ENCODE measurements at places on chromosomes 16 and 17.

- DNase-seq = no peak
Measured at GRCh38 chr16:79698341-79698753, 97.8 kb upstream of the MAF start.

DNA sequence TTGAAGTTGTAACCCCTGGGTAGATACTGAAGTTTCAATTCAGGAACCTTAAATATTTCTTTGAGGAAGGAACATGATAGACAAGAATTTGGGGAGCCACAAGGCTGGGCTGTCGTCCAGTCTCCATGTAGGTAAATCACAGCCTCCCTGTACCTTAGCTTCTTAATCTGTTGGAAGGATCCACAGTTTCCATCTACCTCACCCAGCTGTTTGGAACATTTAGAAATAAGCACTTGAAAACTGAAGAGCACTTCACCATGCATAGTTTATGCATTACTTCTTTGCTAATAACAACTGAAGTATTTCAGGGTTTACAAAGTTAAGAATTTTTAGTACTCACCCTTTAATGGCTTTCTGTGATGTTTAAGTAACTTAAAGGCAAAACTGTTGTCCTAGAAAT lies 17.2 kb downstream of the TXNDC11 start:
- DNase-seq = no peak

GRCh38 chr16:80350061-80350460 lies 190.7 kb upstream of the DYNLRB2 start:
- DNase-seq = no peak

DNA sequence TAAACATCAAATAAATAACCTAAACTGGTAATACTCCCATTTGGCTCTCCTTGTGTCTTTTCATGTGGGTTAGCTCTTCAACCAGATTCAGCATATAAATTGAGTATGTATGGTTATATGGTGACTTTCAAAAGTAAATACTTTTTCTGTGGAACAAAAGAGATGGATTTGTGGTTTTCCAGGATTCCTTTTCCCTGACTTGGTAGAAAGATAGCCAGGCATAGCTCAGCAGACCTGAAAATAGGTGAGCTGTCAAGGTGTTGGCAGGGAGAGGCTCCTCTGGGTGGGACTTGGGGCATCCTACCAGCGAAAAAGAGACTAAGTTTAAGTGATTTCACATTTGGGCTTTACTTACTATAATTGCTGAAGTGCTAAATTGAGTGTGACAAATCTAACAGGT lies 80.3 kb downstream of the FTO start:
- no peak for DNase-seq

DNA sequence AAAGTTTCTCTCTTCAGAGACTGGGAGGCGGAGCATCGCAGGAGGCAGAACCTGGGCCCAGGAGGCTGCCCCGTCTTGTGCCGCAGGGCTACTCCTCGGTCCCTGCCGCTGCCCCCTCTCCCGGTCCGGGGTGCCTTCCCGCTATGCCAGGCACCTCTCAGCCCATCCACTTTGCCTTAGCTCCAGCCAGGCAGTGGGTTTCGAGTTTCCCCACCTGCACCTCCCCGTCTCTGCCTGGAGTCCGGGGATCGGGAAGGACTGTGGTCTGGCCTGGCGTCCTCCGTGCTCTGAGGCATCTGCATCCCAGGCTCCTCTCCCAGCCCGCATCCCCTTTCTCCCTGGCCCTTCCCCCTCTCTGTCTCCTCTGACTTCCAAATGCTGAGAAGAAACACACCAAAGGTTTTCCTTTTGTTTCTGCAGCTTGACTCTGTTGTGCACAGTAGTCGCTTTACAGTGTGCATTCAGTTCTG lies 26.8 kb upstream of the PIK3R6 start:
- DNase-seq = peak; percentile 35

- no peak for DNase-seq
Measured at GRCh38 chr16:55433030-55433429, 46.0 kb upstream of the MMP2 start.

DNA sequence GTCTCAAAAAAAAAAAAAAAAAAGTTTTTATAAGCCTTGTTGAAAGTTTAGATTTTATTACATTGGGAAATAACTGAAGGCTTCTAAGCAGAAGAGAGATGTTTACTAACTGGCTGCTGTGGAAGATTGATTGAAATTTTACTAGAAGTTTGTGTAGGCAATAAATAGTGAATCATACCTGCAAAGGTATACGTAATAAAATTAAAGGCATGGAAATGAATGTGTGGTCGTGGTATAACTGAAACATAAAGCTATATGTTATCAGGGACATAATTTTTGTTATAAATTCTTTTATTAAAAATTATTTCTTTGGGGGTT lies 8.7 kb downstream of the LUC7L3 start:
- DNase-seq = no peak

DNA sequence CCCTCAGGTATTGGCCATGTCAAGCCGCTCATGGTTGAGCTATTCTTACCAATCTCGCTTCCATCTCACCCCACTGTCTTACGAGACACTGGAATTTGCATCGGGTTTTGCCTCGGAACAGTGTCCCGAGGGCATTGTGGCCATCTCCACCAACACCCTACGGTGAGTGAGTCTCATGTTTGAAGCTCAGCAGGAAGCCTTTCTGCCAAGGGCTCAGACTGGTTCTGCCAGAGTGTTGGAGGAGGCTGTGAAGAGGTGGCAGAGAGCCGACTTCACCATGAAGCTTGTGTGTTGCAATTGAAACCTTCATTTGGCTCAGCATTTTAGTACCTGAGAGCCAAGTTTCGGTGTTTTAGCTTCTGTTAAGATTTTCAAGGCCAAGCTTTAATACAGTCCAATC lies 38.0 kb downstream of the SF3B3 start:
- DNase-seq = no peak

DNA sequence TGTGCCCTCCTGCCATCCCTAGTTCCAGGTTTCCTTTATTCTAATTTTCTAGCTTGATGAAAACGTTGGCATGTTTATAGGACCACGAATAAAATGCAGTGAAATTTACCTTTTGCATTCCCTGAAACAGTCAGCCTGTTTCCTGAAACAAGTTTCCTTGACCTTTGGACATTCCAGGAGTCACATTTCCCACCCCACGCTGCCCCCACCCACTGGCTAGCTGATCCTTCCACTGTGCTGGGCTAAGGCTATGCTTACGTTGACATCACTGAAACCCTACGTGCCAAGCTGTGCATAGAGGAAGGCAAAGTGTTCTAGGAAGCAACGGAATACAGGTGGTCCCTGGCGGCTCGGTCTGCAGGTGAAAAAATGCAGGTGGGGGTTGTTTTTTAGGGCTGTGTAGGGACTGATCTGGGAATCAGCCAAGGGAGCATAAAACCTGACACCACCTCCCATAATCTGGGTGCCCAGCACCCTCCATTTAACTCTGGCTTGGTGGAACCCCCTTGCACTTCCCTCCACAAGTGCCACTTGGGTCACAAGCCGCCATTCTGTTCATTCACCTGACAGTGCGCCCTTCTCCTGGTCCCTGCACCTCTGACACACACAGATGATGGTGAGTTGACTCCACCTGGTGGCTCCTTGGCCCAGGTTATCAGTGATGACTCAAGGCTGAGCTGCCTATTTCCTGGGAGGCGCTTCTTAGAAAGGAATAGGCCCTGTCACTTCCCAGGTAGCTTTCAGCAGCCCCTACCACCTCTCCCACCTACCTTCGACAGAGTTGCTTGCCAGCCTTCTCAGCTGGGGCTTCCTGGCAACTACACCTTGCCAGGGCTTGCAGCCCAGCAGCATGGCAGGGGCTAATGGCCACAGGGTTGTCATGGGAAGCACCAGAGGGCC lies 83.7 kb downstream of the N4BP1 start:
- no peak for DNase-seq

DNA sequence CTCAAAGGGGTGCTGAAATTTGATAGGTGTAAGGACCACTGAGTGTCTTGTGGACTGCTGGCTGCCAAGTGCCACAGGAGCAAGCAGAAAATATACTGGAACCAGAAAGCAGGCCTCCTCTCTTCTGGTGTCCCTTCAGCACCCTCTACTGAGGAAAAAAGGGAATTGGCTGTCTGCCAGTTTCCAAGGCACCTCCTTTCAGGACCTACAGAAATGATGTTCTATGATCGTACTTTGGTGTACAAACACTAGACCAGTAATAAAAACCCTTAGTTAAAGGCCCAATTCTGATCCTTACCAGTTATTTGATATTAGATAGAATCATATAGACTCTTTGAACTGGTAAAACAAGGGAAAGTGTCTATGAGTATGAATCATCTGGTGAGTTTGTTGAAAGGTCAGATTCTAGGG lies 35.8 kb upstream of the BCAS3 start:
- peak; percentile 54 for DNase-seq

- no peak for DNase-seq
Measured at GRCh38 chr17:13244513-13244912, 226.7 kb upstream of the ELAC2 start.

DNA sequence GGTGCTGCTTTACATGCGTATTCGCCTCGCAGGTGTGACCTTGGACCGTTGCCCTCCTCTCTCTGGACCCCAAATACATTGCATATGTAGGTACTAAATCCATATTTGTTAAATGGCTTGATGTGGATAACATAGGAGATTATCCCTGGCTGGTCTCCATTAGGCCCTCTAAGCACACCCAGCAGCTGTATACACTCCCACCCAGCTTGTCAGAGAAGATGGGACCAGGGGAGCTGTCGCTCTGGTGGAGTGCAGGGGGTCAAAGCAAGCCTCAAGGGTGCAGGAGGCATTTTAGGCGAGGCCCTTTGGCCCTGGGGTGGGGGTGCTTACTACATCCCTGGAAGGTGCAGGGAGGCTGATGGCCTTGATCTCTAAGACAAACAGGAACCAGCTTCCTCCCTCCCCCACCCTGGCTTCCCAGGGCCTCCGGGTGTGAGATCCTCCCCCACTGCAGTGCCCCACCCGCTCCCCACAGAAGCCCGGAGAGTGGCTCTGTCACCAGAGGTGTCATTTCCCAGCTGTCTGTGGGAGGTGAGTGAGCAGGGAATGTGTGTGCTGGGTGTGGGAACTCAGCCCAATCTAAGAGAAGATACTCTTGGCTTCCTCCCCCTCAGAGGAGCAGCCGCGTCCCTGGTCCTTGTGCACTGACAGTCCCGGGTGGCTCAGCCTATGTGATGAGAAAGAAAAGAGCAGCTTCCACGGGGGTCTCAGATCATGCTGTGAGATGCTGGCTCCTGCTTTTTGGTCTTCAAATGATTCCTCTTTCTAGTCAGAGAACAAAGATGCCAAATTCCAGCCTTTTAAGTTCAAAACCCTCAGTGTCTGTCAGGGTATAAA lies 1.4 kb upstream of the VAMP2 start:
- DNase-seq = peak; percentile 84

- no peak for DNase-seq
Measured at GRCh38 chr16:54362591-54363206, 76.1 kb upstream of the IRX3 start.

- peak; percentile 34 for DNase-seq
Measured at GRCh38 chr16:12900599-12901203, 697 bp upstream of the SHISA9 start.

DNA sequence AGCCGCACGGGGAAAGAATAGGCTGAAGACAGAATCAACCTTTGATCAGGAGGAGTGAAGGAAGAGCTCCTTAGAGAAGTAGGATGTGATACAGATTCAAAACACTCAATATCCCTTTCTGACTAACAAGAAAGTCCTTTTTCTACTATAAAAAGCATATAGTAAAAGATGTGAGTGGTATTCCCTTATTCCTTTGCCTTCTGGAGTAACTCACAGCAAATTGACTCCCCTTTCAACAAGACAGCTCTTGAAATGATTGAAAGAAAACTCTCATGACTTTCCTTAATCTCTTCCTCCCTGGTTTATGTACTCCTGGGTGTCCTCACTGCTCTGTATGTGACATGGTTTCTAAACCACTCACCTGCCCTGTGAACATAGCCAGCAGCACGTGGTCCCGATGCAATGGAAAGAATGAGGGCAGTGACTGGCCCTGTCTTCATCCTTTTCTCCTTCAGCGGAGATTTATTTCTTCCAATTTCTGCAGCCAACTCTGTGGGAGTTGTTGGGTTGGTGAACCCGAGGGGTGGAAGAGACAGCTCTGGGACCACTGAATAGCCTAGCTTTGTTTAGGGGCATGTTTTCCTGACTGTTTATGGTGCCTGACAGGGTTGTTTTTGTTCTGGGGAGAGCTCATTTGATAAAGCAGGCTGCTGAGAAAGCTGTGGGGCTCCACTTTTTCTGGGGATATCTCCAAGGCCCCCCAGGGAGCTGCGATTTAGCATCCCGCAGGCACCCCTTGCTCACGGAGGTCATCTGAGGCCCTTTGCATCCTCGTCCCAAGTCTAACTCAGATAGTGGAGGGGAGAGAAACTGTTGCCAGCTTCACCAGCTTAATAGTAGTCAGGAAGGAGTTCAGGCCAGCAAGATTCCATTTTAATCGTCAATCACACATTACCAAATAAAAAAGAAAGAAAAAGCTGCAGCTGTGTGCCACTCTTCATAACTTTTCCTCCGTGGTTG lies 46.7 kb downstream of the MAP2K6 start:
- no peak for DNase-seq

- DNase-seq = no peak
Measured at GRCh38 chr16:53056392-53056881, 1.6 kb downstream of the CHD9 start.

- DNase-seq = no peak
Measured at GRCh38 chr16:49575346-49576172, 202.0 kb downstream of the C16orf78 start.

GRCh38 chr16:67187175-67187890 lies 2.6 kb downstream of the EXOC3L1 start:
- no peak for DNase-seq

GRCh38 chr17:2368359-2368758 lies 31.1 kb downstream of the SGSM2 start:
- DNase-seq = no peak

- DNase-seq = no peak
Measured at GRCh38 chr16:56421976-56422669, 3.2 kb downstream of the AMFR start.

GRCh38 chr16:2447920-2448583 lies 11.9 kb upstream of the TEDC2 start:
- DNase-seq = no peak

DNA sequence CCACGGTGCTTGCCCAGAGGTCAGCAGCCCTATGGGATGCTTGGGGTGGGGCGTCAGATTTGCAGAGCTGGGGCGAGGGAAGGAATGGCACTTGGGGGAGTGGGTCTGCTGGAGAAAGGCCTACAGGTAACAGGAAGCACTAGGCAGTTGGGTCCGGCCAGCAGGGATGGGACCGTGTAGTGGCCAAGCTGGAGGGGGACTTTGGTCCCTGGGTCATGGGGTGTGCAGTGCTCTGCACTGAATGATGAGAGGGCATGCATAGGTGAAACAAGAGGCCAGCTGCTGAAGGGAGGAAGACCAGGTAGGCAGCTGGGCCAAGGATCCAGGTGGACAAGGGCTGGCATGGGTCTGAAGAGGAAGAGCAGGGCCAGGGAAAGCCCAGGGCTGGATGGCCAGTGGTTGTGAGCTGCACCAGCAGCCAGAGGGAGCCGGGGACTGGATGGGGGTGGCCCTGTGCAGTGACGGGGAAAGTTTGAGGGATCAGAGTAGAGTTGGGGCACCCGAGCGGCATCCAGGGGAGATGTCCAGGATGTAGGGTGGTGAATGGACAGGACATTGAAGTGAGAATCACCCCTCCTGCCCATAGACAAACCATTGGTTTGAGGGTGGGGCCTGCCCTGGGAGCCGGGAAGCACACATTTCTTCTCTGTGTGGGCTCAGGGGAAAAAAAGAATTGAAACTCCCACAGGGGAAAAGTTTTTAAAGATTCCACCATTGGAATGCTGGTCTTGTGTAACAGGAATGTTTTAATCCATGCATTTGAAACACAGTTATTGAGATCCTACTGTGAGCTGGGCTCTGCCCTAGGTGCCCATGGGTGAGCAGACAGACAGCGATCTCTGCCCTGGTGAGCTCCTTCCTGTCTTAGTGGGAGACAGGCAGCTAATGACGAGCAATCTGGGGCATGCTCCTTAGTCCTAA lies 25.1 kb downstream of the RAI1 start:
- DNase-seq = no peak

- no peak for DNase-seq
Measured at GRCh38 chr16:72814226-72814625, 233.7 kb downstream of the ZFHX3 start.
